ENCODE measurements at places on chromosomes 2 and 18.

- no peak for DNase-seq
Observed at GRCh38 chr2:26344581-26345282, 1.2 kb upstream of the SELENOI start.

- DNase-seq, result no peak
Observed at GRCh38 chr2:237590272-237591140, at the start of gene RAB17. Gene RAB17 (minus strand): TSS chr2:237590734. CDS start chr2:237586154, 4,580 bp downstream.

- DNase-seq, result no peak
Observed at GRCh38 chr2:156340804-156341451, 8.4 kb upstream of the NR4A2 start.

DNA sequence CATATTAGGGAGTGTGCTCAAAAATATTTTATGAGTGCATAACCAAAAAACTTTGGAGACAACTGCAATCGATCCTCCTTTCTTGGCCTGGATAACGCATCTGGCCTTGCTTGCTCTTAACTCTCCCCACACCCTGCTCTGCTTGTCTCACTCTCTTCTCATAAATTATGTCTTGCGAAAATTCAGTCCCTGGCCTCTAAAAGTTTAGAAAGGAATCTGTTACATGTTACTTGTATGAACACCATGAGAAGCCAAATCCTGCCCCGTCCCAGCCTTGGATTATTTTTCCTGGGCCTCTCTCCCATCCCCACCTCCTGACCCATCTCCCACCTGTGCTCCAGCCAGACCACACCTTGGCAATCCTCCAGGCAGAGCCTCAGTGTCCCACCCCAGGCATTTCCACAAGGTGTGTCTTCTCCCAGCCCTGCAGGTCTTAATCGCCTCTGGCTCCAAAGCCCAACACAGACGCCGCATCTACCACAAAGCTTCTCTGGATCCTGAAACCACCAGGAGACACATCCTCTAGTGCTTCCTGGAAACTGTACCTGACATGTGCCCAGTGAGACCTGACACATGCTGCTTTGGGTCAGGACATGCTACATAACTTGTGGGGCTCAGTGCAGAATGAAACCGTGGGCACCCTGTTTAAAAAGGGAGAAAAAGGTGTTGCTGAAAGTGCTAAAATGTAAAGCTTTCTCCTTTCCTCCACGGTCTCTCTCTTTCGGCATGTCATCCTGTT, 99.6 kb upstream of the ST3GAL5 start:
- DNase-seq, result no peak

DNA sequence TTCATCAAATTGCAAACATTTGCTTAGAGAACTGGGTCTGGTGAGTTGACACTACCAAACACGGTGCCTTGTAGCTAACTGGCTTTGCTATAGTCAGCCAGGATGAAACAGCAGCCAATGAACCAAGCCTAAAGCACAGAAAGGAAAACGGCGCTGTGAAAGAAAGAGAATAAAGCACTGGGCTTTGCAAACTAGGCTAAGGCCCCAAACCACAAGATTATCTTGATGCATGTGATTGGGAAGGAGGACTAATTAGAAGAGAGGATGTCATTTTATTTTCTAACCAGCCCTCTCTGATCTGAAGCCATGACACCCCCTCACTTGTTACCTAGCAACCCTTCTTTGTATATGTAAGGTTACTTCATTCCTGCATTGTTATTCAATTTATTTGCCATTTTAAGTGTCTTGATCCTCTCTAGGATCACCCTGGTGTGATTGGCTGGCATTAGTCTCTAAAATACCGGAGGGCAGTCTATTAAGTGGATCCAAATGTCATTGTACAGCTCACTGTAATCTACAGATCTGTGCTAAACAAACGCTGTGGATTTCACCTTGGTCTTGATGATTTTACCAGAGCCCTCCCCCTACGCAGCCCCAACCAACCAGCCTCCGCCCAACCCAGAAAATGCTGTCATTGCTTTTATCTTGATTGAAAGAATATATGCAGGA, 395.4 kb upstream of the ACVR2A start:
- no peak for DNase-seq

DNA sequence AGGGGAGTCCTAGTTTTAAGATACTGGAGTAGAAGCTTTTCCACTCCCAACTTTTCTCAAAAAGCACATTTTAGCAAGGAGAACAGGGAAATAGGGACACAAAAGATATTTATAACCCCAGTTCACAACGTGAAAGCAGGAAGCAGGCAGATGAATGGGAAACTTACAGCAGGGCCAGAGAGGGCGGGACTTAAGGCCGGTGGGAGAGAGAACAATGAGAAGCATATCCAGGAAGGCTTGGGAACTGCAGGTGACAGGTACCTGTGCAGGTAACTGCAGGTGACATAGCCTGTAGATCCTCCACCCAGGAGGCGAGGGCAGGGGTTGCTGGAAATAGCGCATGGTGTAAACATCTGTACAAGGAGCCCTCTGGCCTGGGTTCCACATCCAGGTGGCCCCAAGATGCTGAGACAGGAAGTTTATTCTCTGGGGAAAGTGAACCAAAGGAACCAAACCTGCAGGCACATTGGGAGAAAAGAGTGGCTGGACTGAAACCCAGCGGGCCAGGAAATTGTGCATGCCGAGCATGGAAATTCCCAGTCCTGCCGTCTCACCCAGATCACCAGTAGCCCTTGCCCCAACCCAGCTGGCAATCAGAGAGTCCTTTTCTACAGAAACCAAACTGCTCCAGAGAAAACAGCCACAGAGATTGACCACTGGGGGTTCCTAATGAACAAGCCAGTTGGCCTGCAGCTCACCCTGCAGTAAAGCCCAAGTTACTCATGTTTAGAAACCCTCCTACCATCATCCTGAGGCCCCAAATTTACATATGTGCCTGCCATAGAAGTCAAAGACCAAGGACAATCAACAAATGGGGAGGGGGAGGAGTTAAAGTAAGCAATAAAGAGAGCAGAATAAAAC, 24.3 kb upstream of the COL6A3 start:
- DNase-seq, result no peak

DNA sequence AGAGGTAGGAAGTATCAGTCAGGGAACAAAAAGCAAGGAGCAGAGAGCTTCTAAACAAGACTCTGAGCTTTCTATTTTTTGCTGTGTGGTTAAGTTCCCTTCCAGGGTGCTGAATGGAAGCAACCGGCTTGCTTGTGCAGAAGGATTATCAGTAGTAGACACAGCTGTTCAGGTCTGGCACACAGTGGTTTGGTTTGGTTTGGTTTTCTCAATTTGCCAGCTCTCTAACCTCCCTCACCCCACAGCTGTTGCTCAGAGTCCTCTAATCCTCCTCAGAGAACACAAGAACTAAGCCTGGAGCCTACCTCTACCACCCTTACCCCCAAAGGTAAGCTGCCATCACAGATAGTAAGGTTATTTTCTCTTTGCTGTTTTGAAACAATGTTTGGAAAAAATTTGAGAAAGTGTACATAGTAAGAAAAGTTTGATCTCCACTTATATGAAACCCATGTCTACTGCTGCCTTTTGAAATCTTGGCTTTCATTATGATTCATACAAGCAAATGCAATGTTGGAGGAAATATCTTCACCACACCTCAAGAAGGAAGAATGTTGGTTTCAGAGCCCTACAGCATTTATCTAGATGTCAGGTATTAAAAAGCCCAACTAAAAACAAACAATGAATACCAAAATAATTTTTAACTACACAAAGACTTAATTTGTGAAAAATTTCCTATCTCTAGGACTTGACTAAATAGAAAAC, 255.3 kb downstream of the NR4A2 start:
- no peak for DNase-seq

DNA sequence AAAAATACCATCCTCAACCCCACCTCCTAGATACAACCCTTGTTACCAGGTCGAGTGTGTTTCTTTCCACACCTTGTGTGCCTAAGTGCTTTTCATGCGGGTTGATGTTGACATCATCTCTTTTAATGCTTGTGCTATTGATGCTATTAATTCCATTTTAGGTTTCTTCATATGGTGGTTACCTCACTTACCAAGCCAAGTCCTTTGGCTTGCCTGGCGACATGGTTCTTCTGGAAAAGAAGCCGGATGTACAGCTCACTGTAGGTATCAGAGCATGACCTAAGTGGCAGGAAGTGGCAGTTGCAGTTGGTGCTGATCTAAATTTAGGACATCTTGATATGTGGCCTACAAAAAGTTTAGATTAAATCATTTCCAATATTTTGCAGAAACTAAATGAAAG, 149.9 kb upstream of the TTC39C start:
- no peak for DNase-seq

DNA sequence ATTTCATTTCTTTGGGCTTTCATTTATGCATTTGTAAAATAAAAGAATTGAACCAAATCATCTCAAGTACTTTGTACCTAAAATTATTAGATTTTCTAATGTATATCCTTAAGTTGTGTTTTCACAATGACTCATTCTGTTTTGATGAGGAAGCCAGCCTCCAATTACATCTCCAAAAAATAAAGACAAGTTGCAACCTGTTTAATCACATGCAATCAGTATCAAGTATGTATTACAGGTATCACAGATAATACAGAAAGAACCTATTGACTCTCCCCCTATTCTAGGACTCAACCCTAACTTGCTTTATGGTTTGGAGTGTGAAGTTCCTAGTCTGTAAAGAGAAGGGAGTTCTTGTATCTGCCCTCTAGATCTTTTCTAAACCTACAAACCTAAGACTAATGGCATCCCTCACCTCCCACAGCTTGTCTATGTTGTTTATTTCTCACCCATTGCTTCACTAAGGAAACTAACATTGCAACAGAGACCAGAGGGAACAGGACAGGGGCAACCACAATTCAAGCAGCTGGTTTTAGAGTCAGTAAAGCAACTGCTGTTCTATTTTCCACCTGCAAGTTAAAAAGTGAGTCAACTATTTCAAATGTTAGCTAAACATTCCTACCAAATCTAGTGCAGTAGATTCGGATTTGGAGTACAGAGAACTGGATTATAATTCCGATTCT, 141.1 kb upstream of the ETAA1 start:
- DNase-seq, result no peak

- DNase-seq, result no peak
Observed at GRCh38 chr2:186949726-186950256, 100.8 kb upstream of the ZSWIM2 start.

DNA sequence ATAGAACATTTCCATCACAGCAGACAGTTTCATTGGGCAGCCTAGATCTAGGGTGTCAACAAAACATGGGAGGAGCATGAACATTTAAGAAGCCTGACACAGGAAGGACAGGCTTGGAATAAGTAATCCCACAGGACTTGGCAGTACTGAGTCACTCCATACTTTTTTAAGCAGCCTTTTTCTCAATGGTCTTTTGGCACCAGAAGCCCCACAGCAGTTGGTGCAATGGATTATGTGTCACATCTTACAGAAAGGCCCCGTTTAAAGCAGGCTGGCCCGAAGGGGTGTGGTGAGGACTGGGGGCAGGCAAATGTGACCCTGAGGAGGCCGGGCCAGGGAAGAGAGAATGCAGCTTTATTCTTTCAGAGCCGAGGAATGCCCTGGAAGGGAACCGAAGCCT, 26.6 kb downstream of the SPTBN1 start:
- no peak for DNase-seq

DNA sequence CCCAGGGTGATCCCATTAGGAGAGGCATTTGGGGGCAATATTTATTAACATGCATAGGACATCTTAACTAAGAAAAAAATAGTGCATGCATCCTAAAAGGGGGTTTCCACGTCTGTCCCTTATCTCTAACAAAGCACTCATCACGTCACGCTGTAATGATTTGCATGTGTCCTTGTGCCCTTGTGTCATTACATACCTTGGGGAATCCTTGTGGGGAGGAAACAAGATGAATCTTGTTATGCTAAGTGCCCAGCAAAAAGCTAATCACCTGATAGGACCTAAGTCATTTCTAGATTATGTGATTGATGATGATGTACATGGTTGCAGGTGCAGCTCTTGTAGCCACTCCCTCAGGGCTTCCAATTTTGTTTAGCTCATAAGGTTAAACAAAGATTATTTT, 250.9 kb downstream of the FBXO15 start:
- no peak for DNase-seq

DNA sequence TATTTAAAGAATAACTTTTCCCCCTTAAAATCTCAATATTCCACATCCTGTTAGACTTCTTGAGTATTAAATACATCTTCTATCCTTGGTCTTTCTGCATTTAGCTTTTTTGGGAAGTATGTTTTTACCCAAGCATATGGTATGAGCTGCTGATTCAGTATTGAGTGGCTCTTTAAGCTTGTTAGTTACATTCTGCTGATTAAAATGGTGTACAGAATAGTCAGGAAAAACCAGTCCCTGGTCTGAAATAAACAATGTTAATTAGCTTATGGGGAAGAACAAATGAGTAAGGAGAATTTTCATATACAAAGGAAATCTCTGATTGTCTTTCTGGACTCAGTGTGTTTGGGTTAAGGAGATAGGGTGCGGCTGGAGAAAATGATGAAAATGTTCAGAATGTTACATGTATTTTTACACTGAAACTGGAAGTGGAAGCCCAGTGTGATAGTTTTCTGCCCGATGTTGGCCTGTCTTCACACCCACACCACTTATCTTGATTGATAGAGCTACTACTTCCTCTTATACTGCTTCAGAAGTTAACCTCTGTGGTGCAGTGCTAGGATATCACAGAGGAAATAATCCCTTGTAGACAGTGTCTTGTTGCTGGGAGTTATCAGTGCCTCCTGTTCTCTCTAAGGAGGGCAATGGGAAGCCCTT, 84.0 kb downstream of the MSH2 start:
- no peak for DNase-seq

DNA sequence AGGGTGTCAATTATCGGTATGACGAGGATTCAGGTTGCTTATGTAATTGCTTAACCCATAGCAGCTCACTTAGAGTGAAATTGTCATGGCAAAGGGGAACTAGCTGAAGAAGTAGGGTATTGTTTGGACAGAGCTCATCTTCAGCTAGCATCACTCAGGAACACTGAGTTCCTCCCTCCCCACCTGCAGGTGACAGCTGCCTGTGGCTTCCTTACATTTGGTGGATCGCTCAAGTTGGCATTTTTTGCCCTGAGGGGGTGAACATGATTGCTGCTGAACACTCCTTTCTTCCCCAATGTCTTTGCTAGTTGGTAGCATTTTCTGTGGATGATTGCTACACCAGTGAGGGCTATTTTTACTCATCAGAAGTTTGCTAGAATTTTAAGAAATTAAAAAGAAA, 86.7 kb upstream of the THUMPD2 start:
- DNase-seq, result no peak

DNA sequence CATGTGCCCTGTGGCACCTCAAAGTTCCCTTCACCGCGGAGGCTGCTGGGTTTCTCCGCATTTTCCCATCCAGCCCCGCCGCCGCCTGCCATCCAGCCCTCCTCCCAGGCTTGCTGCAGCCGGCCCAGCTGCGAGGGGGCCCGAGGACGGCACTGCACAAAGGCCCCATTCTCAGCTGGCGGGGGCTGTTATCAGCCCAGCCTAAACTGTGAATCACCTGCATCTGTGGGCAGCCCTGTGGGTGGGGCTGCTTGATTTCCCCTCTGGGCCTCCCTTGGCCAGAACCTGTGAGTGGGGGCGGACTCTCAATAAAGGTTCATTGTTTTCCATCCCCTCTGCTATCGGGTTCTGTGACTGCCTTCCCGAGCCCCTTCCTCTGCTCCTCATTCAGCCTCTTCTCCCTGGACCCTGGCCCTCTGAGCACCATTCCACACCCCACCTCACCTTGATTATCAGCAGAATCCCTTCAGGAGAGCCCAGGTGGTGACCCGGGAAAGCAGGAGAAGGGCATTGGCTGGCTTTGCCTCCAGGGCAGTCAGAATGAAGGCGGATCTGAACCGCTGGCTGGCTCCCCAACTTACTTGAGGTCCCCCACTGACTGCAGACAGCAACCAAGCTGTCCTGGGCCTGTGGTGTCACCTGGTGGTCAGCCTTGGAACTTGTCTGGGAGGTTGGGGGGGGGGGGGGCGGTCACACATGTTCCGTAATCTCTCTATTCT, 204.5 kb downstream of the ZFP36L2 start:
- DNase-seq, result no peak
